ENCODE measurements at places on chromosomes 5 and 9.

DNA sequence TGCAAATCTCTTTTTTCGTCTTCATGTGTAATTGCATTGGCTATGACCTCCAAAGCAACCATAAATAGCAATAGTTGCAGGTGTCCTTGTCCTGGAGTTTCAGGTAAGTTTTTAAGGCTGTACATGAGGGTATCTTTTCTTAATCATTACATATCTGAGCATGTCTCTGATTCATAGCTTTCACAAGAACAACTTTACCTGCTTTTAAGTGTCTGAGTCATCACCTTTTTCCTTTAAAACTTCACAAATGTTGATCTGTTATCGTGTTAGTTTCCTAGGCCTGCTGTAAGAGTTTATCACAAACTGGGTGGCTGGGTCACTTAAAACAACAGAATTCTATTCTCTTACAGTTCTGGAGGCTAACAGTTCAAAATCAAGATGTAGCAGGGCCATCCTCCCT is 13.8 kb downstream of the GARNL3 start:
- no peak for DNase-seq

DNA sequence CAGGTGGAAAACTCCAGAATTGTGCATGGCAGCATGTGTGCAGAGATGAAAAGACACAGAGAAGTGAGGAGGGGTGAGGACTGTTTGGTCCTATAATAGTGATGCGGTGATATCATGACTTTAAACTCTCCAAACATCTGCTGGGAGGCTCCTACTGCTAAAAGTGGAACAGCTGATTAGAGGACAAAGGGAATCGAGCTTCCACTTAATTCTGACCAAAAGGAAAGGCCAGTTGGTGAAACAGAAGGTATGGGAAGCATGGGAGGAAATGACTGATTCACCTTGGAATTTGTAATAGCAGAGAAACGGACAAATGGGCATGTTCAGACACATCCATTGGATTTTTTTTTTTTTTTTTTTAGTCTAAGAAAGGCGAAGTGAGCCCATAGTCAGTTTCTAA is 67.5 kb upstream of the MAMDC2 start:
- no peak for DNase-seq

DNA sequence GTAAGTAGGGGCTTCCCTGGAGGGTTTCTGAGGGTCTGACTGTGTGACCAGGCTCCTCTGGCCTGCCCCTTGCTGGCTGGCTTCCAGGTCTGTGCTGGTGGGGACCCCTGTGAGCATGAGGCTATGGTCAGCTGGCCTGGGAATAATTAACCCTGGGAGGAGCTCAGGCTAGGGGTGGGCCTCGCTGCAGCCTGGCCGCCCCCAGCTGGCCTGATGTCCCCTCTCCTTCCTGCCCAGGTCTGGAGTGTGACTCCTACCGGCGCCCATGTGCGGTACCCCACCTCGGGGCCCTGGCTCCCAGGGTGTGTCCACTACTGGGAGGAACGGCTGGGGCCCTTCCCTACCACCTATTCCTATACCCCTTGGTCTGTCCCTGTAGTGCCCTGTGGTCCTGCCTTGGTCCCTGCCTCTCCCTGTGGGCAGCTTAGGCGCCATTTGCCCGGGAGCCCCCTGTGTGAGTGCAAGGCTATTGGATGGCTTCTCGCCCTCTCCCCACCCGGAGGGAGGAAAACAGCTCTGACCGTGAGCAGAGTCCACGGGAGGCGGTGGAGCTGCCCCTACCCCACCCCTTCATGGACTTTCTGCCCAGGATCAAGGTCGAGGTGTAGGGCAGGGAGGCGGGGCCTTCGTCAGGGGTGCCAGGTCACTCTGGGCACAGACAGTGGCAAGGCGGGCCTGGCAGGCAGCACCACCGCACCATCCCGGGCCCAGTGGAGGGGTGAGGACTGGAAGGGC is 9.4 kb downstream of the RXRA start:
- no peak for DNase-seq

GRCh38 chr9:27157736-27158135 is 48.7 kb downstream of the TEK start:
- no peak for DNase-seq

GRCh38 chr5:62138607-62139006 is 167.4 kb upstream of the KIF2A start:
- DNase-seq: no peak

GRCh38 chr5:14741801-14742440 is 77.4 kb downstream of the OTULIN start:
- DNase-seq: no peak

GRCh38 chr9:116604251-116604650 is 82.9 kb upstream of the TRIM32 start:
- no peak for DNase-seq

- DNase-seq: no peak
Measured at GRCh38 chr9:127541865-127542264, 70.2 kb upstream of the STXBP1 start.

- no peak for DNase-seq
Measured at GRCh38 chr9:123085916-123086315, 52.4 kb downstream of the GPR21 start.

GRCh38 chr9:114549697-114550330 is 37.8 kb upstream of the ATP6V1G1 start:
- DNase-seq: no peak

DNA sequence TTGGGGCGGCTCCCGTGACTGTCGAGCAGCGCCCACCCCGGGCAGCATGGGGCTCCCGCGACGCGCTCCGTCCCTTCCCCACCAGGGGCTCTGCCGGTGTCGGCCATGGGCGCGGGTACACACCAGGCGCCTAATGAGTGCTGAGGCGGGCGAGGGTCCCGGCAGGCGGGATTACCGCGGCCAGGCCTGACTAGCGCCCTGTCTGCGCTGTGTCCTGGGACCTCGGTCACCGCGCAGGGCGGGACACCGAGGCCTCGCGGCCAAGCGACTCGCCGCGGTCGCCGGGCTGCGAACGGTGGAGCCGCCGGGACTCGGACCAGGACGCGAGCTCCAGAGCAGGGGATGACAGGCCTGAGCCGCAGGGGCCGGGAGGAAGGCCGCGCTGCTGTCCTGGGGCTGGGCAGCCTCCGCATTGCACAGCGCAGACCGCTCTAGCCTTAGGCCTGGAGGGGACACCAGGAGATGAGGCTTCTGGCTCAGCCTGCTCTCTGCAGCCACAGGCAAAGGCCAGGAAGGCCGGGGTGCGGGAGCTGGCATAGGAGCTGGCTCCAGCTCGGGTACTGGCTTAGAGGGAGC is 14.1 kb downstream of the LCN10 start:
- no peak for DNase-seq

DNA sequence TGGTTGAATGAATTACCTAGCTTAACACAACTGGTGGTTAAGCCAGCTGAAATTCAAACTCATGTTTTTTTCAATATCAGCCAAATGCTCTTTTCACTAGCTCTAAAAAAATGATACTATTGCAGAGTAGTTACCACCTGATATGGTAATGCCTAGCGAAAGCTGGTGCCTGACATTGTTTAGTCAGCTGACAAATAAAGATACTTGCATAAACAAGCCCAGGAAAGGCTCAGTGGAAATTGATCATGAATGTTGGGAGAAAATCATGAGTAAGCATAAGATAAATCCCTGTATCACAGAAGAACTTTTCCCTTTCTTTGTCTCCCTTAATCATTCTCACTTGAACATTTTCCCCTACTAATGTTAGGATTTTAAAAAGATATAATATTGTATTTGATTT is 54.6 kb downstream of the FGF10 start:
- DNase-seq: no peak

GRCh38 chr5:88691945-88692868 is 190.8 kb downstream of the MEF2C start:
- DNase-seq: no peak

GRCh38 chr5:31783086-31783645 is 144.2 kb downstream of the PDZD2 start:
- no peak for DNase-seq

- no peak for DNase-seq
Measured at GRCh38 chr5:173689737-173690360, 73.4 kb upstream of the BOD1 start.

GRCh38 chr9:87546704-87547103 is 49.0 kb downstream of the DAPK1 start:
- no peak for DNase-seq

- no peak for DNase-seq
Measured at GRCh38 chr5:9851458-9851857, 221.3 kb upstream of the TAS2R1 start.

All from hepatocyte (in vitro differentiated cells).